GOT3 (cell line): ENCODE measurements at places on chromosomes 6 and 20.

- no peak for DNase-seq
These were observed 31.3 kb downstream of the GPRC6A start for GRCh38 chr6:116797585-116797984.

GRCh38 chr6:121857551-121857950 is 422.1 kb downstream of the GJA1 start:
- no peak for DNase-seq

DNA sequence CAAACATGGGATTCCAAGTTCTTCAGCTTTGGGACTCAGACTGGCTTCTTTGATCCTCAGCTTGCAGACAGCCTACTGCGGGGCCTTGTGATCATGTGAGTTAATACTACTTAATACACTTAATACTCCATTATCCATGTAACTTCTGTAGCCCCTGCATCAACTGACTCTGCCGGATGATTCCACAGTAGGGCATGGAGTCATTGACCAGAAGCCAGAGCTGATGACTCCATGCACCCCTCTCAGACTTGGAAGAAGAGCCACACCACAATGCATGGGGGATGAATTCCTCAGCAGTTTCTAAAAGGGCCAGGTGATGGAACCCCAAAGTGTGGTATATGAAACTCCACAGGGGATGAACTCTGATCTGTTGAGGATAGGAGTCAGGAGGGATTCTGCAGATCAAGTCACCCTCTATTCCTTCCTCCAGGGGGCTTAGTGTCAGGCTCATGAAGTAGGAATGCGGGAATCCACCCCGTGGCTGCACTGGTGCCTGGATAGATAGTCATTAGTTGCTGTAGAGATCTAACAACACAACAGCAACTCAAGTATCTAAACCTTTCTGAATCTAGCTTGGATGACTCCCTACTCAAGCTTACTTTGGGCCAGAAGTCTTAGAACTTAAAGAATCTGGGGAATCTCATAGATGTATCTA is 70.2 kb downstream of the GPR6 start:
- DNase-seq, result no peak

- DNase-seq, result no peak
These were observed 105.1 kb downstream of the IRF4 start for GRCh38 chr6:496649-497048.

- no peak for DNase-seq
These were observed 88.3 kb downstream of the ZHX3 start for GRCh38 chr20:41229259-41229658.

DNA sequence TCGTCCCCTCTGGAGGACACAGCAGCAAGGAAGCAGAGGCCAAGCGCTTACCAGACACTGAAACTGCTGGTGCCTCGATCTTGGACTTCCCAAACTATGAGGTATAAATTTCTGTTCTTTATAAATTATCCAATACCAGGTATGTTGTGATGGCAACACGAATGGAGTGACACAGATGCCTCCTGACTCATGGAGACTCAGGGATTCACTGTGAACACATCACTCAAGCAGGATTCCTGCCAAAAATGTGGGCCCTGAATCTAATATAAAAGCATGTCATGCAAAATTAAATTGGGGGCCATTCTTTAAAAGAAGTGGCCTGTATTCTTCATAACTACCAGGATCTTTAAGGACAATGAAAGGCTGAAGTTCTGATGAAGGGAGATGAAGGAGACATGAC is 52.5 kb upstream of the SLC22A23 start:
- DNase-seq, result no peak

DNA sequence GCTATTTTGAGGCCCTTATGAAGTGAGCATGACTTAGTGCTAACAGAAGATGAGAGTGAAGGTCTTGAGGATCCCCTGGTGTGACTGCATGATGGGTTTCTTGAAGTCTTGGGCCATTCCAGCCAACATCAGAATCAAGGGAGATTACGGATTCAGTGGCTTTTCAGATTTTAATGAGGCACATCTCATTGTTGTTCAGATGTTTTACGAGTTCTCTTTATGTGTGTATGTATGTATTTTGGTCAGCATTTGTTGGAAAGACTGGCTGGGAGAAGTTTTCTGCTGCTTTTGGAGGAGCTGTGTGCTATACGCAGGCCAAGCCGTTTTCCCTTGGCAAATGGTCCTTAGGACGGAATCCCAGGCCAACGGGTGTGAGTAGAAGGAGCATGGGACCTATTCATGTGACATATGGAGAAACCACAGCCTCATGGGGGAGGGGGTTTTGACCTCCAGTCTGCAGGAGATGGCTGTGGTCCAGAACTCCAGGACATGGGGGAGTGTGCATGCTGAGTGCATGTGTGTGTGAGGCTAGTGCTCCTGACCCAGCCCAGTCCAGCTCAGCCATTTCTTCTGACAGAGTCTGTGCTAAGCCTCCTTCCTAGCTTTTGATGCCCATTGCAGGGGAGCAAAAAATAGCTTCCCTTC is 35.3 kb downstream of the CHMP4B start:
- no peak for DNase-seq

DNA sequence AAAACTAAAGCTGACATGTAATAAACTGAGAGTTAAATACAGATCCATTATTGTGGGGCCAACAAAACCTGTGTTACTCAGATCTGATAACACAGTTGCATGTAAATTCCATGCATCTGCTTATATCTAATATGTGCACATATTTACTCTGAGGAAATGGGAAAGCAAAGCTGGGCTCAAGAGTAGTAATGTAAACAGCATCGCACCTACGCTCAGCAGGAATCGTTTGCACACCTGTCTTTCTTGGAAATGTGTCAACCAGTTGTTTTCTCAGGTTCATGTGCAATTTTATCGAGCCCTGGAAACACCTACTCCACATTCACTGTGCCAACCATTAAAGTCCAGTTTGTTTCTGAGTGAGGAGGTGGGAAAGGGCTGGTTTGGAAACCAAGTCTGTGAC is 80.3 kb upstream of the CNKSR3 start:
- no peak for DNase-seq

DNA sequence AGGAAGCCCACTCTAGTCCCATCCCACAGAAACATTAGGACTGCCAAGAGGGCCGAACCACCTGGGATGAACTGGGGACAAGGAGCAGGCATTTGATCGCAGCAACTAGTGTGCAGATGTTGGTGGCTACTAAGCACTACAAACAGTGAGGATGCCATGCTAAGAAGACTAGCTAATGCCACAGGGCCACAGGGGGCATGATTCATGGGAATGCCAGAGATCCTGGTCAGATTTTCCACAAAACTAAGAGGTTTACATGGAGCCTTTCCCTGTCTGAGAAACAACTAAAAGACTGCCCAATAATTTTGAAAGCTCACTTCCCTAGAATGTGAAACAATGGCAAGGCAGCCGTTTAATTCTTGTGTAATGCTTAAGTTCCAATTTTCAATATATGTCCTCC is 375.9 kb upstream of the PTCHD4 start:
- DNase-seq, result no peak

DNA sequence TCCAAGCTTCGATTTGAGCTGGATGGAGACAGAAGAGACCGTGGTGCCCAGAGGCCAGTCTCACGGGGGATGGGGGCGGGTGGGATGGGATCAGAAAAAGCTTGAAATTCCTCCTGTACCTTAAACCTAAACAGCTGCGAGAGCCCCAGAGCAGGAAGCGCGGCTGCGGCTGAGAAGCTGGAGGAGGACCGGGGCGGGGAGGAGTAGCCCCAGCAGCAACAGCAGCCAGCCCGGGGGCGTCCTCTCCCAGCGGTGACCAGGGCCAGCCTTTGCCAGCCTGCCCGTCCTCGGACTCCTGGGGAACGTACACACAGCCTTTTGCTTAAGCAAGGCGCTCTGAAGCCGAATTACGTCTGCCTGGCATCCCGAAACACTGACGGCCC is 17.4 kb upstream of the PRDM13 start:
- no peak for DNase-seq

DNA sequence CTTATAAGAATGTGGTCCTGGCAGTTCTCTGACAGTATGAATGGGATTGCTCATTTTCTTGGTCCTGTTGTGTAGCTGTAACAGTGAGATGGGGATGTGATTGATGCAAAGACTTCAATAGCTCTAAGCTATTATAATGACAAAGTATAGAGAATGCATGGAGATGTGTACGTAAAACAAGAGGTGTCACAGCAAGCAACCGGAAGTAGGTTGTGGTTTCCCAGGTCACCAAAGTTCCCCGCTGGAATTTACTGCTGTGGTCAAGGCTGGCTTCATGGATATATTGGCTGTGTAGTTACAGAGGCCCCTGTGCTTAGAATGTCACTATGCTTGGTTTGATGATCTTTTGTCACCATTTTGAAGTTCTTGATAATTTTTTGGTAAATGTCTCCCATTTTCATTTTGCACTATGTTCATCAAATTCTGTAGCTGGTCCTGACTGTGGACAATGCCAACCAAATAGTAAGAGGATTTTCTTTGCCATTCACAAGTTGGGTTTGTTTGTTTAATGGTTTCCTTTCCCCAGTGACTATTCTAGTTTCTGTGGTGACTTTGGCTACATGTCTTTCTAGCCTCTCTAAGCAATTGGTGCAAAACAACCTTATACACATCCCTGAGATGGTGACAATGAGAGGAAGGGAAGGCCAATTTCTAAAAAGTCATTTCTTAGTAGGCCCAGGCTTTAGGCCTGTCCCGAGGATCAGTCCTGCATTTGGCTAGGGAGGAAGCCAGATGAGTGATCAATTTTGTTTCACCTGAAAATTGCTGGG is 10.5 kb downstream of the DNAH8 start:
- DNase-seq, result no peak

DNA sequence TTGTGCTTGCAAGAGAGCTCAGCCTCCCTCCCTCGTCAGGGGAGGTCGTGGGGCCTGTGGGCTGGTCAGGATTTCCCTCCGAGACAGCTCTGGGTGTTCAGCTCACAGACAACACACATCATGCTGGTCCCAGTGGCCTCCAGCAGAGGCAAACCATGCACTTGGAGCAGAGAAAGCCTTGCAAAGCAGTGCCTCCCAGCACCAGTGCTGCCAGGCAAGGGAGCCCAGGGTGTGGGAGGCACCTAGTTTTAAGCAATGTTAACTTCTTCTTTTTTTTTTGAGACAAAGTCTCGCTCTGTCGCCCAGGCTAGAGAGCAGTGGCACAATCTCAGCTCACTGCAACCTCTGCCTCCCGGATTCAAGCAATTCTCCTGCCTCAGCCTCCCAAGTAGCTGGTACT is 34.0 kb upstream of the INSM1 start:
- DNase-seq, result no peak

- no peak for DNase-seq
These were observed 20.7 kb upstream of the ADGB start for GRCh38 chr6:146578054-146578453.

GRCh38 chr6:166438211-166438861 is 55.6 kb upstream of the MPC1 start:
- no peak for DNase-seq

GRCh38 chr20:60667641-60668040 is 584.4 kb upstream of the CDH4 start:
- no peak for DNase-seq

GRCh38 chr6:12327391-12327790 is 37.2 kb downstream of the EDN1 start:
- no peak for DNase-seq
